M059J (cell line): ENCODE measurements at places on chromosomes 7 and 10. TPM values are rescaled to one million over a fixed set of nuclear protein-coding genes. Genes with fewer than 3 reads are reported as not detected.

- peak; percentile 67 for DNase-seq
These were observed 90.8 kb downstream of the PRLHR start for GRCh38 chr10:118504467-118505205.

DNA sequence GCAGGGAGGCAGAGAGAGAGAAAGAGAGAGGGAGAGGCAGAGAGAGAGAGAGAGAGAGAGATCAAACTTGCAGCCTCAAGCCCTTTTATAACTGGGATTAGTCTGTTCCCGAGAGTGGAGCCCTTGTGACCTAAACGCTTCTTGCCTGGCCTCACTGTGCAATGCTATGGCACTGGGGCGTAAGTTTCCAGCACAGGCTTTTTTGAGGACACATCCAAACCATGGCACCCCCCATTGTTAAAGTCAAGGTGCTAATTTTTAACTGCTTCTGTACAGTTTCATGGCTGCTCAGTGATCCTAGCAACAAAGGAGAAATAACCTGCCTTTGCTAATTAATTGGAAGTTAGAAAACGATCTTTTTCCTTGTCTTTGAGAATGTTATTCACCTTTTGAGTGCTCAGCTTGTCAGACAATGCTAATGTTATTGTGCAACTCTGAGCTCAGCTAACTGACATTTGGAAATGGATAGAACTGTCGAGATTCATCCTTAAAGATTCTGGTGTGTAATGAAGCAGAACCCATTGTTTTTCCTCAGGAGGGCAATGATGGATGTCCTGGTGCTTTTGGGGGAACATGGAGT is 268.4 kb downstream of the GLRX3 start:
- DNase-seq = no peak

GRCh38 chr7:29610086-29610485 is 46.5 kb downstream of the PRR15 start:
- DNase-seq = no peak

DNA sequence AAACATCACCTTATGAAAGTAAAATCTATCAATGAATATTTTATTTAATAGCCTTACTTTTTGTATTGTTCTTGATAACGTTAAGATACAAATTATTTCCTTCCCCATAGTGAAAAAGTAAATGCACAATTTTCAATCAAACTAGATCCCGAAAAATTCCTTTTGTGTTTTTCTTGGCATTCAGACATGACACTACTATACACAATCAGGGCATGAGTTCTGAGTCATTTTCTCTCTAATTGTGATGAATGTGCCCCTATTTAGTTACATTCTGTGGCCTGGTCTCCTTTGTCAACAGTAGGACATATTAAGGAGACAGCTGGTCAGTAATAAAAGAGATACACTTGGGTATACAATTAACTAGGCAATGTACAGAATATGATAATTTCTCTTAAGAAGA is 19.8 kb downstream of the COL1A2 start:
- peak; percentile 74 for DNase-seq

The WEE2 gene
- not detected in 2 replicates for total RNA-seq

The SH2B2 gene
- total RNA-seq = 0.44 and 5.1 TPM in 2 replicates

The LIPM gene
- not detected in 2 replicates for total RNA-seq

The WASHC2A gene
- total RNA-seq = 6.0 and 6.2 TPM in 2 replicates

The SLC12A9 gene
- total RNA-seq = 6.2 and 17.2 TPM in 2 replicates

The MEPCE gene
- 32.7 and 48.2 TPM in 2 replicates for total RNA-seq
